ENCODE measurements at places on chromosomes 2 and 18.

DNA sequence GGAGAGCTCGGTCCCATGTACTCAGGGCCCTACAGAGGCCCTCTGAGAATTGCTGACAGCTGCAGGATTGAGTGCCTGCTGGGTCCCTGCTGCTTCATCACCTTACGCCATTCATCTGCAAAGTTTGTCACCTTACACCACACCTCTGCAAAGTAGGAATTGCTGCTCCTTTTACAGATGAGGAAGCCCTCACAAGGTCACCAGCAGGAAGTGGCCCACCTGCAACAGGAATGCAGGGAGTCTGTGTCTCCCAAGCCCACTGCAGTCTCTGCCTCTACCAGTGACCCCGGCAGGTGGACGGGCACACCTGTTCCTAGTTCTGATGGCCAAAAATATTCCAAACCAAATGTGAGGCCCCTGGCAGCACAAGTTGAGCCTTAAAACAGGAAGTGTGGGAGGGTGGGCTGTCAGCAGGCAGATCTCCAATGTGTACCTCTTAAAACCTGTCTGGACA lies 441.4 kb downstream of the NBAS start:
- peak; percentile 58 for DNase-seq

GRCh38 chr2:236720974-236721540 lies 151.4 kb downstream of the ACKR3 start:
- no peak for DNase-seq

DNA sequence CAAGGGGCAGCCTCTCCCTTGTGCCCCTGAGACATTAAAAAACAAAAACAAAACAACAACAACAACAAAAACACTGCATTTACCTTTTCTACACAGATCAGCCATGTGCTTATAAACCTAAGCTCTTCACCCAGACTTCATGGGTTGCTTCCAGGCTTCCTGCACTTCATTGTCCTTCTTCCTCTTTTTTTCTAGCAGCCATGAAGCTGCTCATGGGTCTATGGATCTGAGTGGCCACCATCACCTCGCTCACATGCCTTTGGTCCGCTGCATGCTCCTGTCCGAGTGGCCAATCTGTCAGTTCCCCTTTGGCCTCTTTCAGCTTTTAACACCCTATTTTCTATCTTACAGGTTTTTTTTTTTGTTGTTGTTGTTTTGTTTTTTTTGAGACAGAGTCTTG lies 9.0 kb upstream of the TET3 start:
- DNase-seq: no peak

DNA sequence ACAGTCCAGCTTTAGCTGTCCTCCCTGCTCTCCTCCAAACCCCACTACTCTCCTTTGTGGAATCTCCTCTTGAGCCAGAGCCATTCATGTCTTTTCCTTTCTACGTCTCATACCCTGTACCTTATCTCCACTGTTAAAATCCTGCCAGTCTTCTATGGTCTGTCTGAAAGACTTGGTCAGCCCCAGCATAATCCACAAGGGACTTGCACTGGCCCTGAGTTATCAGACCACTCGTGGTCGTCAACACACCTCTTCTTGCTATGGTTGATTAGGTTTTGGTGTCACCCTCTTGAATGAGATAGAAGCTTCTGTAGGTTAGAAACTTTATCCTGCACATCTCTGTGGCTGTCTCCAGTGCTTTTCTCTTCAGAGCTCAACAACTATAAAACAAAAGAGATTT lies 56.8 kb downstream of the MYO1B start:
- DNase-seq: no peak

DNA sequence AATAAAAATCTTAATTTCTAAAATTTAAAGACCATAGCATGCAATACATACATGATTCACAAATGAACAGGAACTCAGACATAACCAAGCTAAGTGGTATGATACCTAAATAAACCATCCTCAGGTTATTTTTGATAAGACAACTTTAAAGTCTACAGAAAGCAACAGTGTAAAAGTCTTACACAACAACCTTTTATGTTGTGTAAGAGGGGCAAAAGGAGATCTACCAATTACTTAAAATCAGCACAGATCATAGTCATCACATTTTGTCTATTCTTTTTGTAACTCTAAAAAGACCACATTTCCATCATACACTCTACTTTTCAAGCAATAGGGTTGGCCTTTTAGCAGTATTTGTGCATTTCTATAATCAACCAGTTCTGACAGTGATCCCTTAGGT lies 16.3 kb downstream of the SP3 start:
- no peak for DNase-seq

DNA sequence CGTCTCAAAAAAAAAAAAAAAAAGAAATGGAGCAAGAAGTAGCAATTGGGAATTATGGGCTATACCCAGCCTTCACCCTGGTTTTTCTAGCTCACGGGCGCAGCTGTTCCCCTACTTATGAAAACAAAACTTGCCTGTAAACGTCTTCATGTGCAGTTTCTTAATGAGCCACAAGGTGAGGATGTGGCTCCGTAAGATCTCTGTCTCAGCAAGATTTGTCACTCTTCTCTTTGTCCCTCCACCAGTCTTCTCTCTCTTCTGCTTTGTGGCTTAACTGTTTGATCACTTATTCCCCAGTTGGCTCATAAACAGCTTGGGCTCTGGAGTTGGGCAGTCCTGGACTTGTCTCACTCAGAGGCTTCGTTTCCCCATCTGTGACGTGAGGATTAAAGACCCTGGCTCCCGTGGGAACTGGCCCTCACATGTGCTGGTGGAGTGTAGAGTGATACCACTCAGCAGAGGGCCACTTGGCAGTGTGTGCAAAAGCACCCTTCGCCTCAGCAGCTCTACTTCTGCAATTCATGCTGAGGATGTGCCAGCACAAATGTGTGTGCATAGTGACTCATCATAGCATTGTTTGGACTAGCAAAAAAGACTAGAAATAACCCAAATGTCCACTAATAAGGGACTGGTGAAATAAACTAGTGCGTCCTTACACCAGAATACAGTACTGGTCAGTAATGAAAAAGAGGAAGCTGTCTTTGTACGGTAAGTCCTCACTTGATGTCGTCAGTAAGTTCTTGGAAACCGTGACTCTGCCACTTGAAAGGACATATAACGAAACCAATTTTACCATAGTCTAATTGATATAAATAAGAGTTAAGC lies 8.7 kb downstream of the CEP68 start:
- DNase-seq: peak; percentile 94
